ENCODE measurements at places on chromosomes 12 and 14. TPM values are rescaled to one million over a fixed set of nuclear protein-coding genes. Genes with fewer than 3 reads are reported as not detected.

The STXBP6 gene
- 9.3 TPM for polyA plus RNA-seq

The TCL1B gene
- 0.40 TPM for polyA plus RNA-seq

The CTDSP2 gene
- 247 TPM for polyA plus RNA-seq

The CLEC4C gene
- polyA plus RNA-seq, result not detected

The PTHLH gene
- 1.4 TPM for polyA plus RNA-seq

The C12orf43 gene
- polyA plus RNA-seq, result 17.2 TPM

The SPX gene
- polyA plus RNA-seq, result 14.6 TPM

The SELPLG gene
- 2.2 TPM for polyA plus RNA-seq

The CD9 gene
- polyA plus RNA-seq, result 169 TPM

The PPM1H gene
- 27.7 TPM for polyA plus RNA-seq

The CCDC196 gene
- 0.29 TPM for polyA plus RNA-seq

The DPPA3 gene
- polyA plus RNA-seq, result not detected

The RFC5 gene
- 38.1 TPM for polyA plus RNA-seq

The TPPP2 gene
- 4.2 TPM for polyA plus RNA-seq

The GLT8D2 gene
- polyA plus RNA-seq, result 10.7 TPM

The SYCP3 gene
- 1.5 TPM for polyA plus RNA-seq

The SAV1 gene
- polyA plus RNA-seq, result 34.3 TPM

The RAB35 gene
- 38.0 TPM for polyA plus RNA-seq

The ACSM4 gene
- polyA plus RNA-seq, result not detected

The KCNC2 gene
- 0.56 TPM for polyA plus RNA-seq

The AEBP2 gene
- 52.2 TPM for polyA plus RNA-seq

The OAS2 gene
- polyA plus RNA-seq, result 5.4 TPM

The FAM181A gene
- not detected for polyA plus RNA-seq

The ANO2 gene
- polyA plus RNA-seq, result 4.9 TPM

The NAV3 gene
- polyA plus RNA-seq, result 8.0 TPM

The AHNAK2 gene
- polyA plus RNA-seq, result 2.6 TPM

The KRT83 gene
- polyA plus RNA-seq, result not detected

Measured in renal pelvis (tissue), 12 donors.